ENCODE measurements at places on chromosomes 2 and 18.

DNA sequence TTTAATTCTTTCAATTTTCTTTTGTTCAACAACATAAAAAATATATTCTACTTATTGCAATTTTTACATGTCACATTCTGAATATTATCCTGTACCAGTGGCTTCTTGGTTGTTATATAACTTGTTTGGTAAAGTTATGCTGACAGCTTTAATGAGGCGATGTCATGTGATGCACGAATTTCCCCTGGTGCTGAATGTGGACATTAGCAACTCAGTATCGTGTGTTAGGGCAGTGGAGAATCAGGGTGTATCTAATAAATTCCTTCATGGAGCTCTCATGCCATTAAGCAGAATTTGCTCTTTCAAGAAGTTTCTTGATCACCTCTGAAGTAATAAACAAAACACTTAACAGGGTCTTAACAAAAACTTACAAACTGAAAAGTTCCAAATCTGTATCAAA lies 99.6 kb upstream of the DNMT3A start:
- no peak for DNase-seq

DNA sequence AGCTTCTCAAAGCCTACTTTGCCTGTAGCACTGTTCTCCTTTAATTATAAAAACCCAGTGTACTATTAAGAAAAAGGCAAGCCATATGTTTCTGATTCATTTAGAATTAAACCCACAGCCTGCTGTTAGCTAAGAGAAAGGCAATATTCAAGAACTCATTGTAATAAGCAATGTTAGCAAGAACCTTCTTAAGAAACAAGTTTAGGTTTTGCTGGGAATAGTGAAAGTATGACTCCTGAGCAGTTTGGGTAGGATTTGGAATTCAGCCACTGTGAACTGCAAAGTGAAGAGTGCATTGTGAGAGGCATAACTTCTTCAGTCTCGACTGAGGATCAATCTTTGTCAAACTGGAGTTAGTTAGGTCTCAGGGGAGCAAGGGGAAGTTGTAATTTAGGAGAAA lies 206.5 kb upstream of the NT5C1B start:
- no peak for DNase-seq

GRCh38 chr2:67585400-67585799 lies 188.3 kb downstream of the ETAA1 start:
- DNase-seq: no peak

DNA sequence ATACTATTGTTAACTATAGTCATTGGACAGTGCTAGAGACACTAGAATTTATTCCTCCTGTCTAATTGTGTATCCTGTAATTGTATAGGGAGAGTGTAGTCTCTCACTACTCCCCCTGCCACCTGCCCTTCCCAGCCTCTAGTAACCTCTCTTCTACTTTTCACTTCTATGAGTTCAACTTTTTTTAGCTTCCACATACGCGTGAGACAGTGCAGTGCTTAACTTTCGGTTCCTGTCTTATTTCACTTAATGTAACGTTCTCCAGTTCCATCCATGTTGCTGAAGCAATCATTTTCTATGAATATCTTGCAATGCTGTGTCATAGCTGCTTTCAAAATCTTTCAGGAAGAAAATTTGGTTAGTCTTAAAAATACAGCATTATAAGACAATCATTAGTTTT lies 22.8 kb upstream of the RUFY4 start:
- DNase-seq: no peak

GRCh38 chr18:64405161-64405560 lies 256.3 kb upstream of the LINC00305 start:
- DNase-seq: peak; percentile 69

GRCh38 chr2:45974762-45975408 lies 322.3 kb upstream of the EPAS1 start:
- no peak for DNase-seq

DNA sequence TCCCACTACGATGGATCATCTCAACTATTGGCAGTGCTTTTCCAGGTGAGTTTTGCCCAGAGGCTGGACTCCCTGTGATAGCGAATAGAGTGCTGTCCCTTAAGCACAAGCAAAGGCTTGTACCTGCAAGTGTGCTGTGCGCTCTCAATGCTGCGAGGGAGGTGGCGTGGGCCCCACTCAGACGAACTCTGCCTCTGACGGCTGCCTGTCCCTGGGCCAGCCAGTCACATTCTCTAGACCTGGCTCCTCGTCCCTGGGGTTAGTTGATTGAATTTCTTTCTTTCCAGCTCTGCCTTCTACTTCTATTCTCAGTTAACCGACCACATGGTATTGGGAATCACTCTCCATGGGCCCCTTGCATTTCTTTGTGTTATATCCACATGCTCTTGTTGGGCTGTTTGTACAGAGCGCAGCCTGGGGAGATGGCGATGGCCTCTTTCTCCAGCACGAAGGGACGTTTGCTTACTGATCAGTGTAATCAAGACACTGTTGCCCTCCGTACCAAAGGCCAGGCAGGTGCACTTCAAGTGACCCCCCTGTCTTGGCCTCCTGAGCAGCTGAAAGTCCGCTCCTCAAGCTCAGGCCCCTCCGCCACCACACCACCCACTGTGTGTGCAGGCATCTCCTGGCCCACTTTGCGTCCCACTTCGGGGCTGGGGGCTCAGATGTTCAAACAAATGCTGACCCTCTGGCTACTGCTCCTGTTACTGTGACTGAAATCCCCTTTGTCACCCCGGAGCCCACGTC lies 151.3 kb downstream of the ZNF236 start:
- no peak for DNase-seq

GRCh38 chr2:64448041-64448426 lies 5.9 kb upstream of the LGALSL start:
- no peak for DNase-seq

DNA sequence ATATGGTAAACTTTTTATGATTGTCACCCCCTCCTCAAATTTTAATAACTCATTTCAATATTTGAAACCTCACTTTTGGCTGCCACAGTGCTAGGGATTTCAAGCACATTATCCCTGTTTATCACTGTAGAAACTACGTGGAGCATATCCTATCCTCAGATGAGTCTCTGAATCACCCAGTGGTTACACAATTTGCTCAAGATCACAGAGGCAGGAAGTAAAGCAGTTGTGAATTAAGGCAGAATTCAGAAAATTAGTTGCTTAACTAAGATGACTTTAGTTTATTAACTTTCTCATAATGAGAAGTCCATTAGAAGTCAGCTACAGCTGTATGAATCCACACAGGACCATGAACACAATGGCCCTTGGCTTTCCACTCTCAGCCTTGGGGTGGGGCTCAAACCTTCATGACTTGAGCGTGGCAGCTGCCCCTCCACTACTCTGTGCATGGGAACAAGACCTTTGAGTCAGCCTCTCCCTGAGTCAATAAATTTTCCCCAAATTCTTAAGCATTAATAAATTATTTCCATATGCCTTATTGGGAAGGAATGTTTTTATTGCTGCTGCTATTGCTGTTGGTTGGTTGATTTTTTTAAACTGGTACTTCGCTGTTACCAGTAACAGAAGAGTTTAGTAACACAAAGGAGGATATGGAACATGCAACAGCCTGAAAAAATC lies 369.0 kb downstream of the CBLN2 start:
- DNase-seq: no peak

DNA sequence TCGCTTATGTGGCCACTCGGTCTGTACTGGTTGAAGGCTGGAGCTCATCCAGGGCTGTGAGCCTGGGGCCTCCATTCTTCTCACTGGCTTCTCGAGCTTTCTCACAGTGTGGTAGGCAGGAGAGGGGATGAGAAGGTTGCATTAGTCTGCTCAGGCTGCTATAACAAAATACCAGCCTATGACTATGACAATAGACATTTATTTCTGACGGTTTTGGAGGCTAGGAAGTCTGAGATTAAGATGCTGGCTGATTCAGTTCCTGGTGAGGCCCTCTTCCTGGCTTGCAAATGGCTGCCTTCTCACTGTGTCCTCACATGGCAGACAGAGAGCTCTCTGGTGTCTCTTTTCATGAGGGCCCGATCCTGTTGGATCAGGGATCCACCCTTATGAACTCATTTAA lies 6.2 kb upstream of the STK25 start:
- DNase-seq: no peak

DNA sequence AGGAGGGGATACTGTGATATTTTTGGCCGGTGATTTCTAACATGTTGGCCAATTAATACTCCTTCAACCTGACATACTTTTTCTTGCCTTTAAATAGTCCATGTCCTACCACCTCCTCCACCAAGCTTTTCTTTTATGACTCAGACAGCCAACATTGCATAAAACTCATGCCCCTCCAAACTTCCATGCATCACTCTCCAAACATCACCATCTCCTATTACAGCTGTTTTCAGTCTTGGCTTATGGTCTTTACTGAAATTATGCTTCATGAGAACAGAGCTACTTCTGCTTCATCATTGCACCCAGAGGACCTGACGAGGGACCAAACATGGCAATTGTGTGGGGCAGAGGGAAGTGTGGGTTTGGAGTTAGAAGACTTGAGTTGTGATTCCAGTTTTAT lies 305.4 kb downstream of the LPIN1 start:
- DNase-seq: peak; percentile 49

DNA sequence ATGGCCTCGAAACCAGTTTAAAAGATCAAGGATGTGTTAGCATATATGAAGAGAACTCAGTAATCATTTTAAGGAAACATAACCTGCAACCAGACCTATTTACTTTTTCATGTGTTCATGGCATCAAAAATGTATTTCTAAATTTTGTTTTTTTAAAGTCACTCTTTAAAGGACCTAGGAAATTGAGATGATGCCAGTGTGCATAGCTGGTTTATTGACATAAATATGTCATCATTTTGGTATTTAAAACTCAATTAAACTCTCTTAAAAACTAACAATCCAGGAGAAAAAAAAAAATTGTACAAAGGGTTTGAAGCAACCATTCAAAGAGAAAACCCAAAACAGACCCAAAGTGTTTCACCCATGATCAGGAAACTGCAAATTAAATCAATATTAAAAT lies 198.9 kb upstream of the RND3 start:
- DNase-seq: no peak

DNA sequence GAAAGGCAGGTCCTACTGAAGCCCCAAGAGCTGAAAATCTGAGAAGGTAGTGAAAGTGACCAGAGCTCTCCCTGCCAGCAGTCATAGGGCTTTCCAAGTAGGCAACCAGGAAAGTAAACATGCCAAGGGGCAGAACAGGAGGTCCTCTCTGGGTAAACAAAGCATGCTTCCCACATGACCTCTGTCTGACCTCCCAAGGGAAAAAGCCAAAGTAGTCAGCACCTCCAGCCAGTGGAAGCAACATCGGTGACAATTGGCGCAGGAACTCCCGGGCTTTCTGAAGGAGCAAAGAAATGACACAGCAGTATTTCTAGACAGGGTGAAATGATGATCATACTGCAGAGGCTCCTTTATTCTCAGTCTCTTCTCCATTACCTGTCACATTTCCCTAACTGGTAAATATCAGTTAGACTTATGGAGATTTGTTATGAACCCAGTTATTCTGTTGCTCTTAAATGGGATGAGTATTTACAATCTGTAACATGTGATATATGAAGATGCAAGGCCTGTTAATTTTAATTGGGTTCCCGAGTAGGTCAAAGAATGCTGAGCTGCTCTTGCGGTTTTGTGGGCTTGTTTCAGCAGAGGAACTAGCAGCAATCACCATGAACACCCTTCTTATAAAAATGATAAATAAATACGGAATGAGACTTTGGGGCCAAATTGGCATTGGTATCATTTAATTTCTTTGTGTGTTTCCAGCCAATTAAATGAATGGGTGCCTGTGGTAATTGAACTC lies 321.0 kb downstream of the RND3 start:
- no peak for DNase-seq

DNA sequence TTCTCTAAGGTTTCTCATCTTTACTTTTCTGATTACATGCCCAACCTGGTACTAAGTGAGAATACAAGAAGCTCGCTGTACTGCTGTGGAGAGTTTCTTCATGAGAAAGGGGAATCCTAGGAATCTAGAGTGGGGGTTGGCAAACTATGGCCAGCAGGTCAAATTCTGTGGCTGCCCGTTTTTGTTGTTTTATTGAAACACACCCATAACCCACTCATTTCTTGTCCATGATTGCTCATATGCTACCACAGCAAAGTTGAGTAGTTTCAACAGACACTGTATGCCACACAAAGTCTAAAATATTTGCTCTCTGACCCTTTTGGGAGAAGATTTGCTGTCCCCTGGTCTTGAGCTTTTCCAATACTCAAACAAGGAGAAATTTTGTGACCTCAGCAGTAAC lies 58.8 kb downstream of the C2orf74 start:
- DNase-seq: peak; percentile 75

DNA sequence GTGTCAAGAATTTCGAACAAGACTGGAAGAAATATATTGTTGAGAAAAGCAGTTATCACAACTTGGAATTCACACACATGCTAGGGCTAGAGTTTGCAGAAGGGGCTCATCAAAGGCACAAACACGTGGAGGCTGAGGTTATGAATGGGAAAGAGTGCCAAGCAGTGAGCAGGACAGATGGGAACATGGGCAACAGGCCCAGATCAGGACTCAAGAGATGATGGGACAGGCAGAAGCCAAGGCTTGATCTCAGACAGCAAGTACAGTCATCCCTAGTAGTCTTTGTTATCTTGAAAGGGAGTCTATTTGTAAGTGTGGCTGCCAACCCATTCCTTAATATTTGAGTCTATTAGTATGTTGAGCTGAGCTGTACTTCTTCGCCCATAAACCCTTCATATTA lies 22.2 kb upstream of the EPC2 start:
- no peak for DNase-seq

DNA sequence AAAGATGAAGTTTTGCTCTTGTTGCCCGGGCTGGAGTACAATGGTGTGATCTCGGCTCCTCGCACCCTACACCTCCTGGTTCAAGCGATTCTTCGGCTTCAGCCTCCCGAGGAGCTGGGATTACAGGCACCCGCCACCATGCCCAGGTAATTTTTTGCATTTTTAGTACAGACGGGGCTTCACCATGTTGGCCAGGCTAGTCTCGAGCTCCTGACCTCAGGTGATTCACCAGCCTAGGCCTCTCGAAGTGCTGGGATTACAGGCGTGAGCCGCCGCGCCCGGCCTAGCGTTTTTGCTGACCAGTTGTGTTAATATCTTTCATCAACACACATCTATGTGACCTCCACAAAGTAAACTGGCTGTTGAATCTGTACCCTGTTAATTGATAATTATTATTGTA lies 49.4 kb upstream of the KLHL14 start:
- no peak for DNase-seq

DNA sequence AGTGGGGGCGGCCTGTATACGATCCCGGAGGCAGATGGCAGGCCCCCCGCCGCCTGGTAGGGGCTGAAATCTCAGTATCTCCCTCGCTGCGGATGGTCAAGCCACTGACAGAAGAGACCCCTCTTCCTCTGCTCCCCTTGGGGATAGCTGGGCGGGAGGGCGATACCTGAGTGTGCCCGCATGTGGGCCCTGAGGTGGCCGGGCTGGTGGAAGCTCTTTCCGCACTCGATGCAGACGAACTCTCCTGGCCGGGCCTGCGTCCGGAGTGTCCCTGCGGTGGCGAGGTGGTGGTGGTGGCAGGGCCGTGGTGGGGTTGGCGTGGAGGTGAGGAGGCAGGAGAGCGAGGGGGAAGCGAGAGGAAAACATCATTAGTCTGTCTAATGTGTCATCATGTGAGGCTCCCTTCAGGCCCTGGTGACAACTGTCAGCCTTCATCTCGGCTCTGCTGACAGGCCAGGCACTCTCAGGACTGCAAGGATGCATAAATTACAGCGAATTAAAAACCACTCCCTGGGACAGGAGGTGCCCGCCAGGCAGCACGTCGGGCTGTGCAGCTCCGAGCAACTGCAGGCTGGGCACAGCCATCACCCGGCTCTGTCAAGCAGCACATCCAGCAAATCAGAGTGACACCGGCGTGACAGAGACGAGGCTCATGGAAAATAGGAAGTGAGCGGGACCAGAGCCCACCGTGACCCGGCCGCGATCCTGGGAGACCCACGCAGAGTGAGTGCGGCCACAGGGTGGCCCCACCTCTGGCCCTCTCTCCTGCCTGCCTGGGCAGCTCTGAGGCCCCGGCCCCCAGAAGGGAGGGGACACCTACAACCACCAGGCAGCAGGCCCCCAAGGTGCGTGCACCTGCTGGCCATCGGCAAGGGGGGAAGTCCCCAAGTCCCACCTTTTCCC lies 123.5 kb downstream of the ZNF516 start:
- DNase-seq: no peak
